ENCODE measurements at places on chromosomes 5 and 9. TPM values are rescaled to one million over a fixed set of nuclear protein-coding genes. Genes with fewer than 3 reads are reported as not detected.

Gene SMAD5
- 40.7 TPM for total RNA-seq

Gene HAVCR2
- not detected for total RNA-seq

Gene GNA14
- total RNA-seq, result not detected

Gene CFAP90
- 0.30 TPM for total RNA-seq

Gene NMUR2
- not detected for total RNA-seq

Gene CAST
- 143 TPM for total RNA-seq

Measured in smooth muscle cell of the umbilical artery (primary cell).